ENCODE measurements at places on chromosomes 6 and 20. TPM values are rescaled to one million over a fixed set of nuclear protein-coding genes. Genes with fewer than 3 reads are reported as not detected.
A peak's percentile ranks its signal among the peaks of the same experiment; 100 is the strongest.

- DNase-seq = no peak
Observed at GRCh38 chr6:20839630-20840029, 305.4 kb downstream of the CDKAL1 start.

GABRR1 gene
- total RNA-seq = not detected

GRCh38 chr20:8994045-8994444 is 74.8 kb upstream of the PLCB4 start:
- DNase-seq = no peak

ZC2HC1B gene
- total RNA-seq = not detected

GRCh38 chr20:50366270-50367103 is 143.7 kb upstream of the PTPN1 start:
- DNase-seq = peak; percentile 100

DNA sequence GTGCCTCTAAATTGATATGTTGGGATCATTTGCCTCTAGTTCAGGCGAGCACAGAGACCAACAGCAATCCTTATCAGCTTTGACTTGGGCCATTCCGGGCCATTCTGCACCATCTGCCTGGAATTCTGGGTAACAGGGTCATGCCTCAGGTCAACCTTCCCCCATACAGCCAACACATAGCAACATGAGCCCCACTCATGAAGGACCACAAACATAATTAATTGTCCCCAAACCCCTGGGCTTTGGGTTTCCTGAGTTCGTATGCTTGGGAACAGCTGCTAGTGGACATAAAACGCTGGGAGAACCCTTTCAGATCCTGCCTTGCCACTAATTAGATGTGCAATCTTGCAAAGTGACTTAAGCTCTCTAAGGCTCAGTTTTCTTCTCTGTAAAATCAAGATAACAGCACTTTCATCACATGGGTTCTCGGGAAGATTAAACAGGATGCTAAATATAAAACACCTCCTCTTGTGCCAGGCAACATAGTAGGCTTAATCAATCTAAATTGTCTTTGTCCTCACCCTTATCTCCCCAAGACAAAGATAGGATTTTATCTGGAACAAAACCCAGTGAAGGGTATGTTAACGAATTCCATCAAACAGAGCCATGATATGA is 426.5 kb downstream of the CD83 start:
- no peak for DNase-seq
